Glomerular endothelial cell (primary cell): ENCODE measurements at places on chromosomes 11 and 22. TPM values are rescaled to one million over a fixed set of nuclear protein-coding genes. Genes with fewer than 3 reads are reported as not detected.

- no peak for DNase-seq
Observed at GRCh38 chr11:62539238-62539925, 7.2 kb downstream of the AHNAK start.

Gene CBLIF
- not detected in 2 replicates for total RNA-seq

Gene GSTT2
- 0.41 TPM in 1 of 2 replicates, not detected in the other for total RNA-seq

Gene ADAMTS8
- total RNA-seq = not detected in 2 replicates

Gene FIBIN
- not detected in 2 replicates for total RNA-seq

GRCh38 chr22:19824926-19825339 lies 29.7 kb downstream of the GNB1L start:
- no peak for DNase-seq

Gene OR8D4
- not detected in 2 replicates for total RNA-seq

GRCh38 chr22:37457093-37457893 lies 28.9 kb downstream of the MFNG start:
- DNase-seq = no peak

DNA sequence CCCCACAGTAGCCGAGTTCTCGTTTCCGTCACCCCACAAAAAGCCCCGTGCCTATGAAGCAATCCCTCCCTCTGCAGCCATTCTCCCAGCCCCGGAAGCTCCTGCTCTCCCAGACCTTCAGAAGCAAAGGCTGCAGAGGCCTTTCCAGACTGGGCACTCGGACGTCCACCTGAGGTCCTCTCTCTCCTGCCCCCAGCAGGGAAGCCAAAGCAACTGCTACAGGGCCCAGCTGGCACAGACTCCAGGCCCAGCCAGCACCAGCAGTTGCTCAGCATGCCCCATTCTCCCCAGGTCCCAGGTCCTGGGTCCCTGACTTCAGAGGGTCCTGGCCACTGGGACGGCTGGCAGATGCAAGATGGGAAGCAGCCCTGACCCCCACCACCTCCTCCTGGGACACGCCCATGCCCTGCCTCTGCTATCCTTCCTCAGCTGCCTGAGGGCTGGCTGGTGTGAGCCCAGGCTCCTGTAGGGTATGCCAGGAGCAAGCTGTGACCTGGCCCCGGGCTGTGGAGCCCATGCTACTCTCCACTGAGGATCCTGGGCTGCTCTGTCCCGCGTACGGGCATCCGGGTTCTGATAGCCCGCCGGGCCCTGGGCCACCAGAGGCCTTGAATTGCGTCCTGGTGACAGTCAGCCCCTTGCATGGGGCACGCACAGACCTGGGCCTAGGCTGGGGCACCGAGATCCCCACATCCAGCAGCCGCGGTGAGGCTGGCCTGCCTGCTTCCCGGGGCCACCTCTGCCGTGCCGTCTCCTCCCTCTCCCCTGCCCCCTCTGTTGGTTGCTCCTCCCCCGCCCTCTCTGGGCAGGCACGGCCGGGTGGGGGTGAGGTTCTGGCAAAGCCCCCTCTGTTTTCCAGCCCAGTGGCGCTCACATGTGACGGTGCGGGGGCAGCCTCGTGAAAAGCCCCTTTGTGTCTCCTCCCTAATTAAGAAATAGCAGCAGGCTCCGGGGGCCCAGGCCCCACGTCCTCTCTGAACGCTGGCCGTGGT lies 1310.3 kb downstream of the BRD1 start:
- no peak for DNase-seq

- DNase-seq = no peak
Observed at GRCh38 chr22:40113696-40114095, 64.0 kb upstream of the TNRC6B start.

- DNase-seq = no peak
Observed at GRCh38 chr11:102553835-102554282, 23.3 kb upstream of the MMP7 start.

- DNase-seq = no peak
Observed at GRCh38 chr11:119538753-119539152, 115.8 kb upstream of the THY1 start.

DNA sequence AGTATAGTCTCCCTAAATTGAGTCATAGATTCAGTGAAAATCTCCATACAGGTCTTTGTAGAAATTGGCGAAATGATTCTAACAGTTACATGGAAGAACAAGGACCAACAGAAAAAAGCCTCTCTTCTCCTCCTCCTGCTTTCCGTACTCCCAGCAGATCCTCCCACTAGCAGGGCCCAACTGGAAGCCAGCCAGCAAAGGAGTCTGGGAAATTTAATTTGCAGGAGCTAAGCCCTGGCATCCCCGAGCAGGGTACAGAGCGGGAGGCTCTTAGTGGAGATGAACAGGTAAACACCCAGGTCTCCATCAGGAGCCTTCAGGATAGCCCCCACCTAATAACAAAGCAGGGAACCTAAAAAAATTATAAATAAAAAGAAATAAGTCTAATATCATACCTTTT lies 1473.8 kb downstream of the TBC1D22A start:
- DNase-seq = no peak

Gene BACE1
- total RNA-seq = 24.2 and 27.8 TPM in 2 replicates

- DNase-seq = no peak
Observed at GRCh38 chr11:101863361-101863760, 51.4 kb upstream of the CEP126 start.

DNA sequence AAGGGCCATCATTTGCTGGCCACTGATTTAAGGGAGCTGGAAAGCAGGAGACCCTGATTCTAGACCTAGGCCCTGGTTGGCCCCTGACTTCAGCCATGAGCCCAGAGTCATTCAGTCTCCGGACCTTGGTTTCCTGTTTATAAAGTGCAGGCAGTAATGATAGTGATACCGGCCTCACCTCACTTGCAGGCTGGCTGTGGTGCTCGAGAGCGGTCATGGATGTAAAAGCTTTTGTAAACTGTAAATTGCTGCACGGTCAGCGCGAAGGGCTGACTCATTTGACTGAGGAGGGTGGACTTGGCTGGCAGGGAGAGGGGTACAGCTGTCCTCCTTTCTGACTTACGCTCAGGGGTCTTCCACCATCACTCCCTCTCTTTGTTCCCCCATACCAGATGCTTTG lies 37.4 kb downstream of the FBLN1 start:
- DNase-seq = no peak

- no peak for DNase-seq
Observed at GRCh38 chr11:117881217-117881616, 4.8 kb upstream of the FXYD6 start.

Gene CEND1
- 0.58 and 0.78 TPM in 2 replicates for total RNA-seq

Gene NLRP6
- not detected in 2 replicates for total RNA-seq

- no peak for DNase-seq
Observed at GRCh38 chr11:114049050-114049449, 10.5 kb upstream of the ZBTB16 start.

Gene OR4A47
- total RNA-seq = not detected in 2 replicates

- no peak for DNase-seq
Observed at GRCh38 chr11:1034001-1034400, 2.5 kb downstream of the MUC6 start.

DNA sequence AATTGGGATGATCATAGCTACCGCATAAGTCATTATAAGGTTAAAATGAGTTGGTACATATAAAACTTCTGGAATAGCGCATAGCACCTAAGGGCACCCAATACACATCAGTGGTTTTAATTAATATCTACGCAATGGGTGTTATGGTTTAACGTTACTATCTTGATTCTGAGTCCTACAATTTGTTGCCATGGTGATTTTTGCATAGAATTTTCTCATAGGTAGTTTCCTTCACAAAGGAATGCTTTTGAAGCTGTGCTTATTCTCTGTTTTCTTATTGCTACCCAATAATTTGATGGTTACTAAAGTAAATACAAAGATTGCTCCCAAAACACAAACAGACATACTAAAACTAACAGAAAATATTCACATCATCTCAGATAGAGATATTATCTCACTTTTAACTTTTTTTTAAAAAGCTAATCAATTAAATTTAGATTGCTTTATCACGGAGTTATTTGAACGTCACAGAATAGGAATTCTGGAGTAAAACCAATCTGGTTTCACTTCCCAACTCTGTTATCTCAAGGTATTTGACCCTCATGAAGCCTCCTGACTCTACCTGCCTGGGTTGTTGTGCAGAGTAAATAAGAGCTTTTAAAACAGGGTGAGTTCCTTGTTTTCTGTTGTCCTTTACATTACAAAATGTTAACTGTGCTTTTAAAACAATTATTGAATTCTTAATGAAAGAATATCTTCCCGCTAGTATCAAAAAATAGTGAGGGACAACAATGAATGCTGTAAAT lies 635.5 kb upstream of the CCDC90B start:
- no peak for DNase-seq

DNA sequence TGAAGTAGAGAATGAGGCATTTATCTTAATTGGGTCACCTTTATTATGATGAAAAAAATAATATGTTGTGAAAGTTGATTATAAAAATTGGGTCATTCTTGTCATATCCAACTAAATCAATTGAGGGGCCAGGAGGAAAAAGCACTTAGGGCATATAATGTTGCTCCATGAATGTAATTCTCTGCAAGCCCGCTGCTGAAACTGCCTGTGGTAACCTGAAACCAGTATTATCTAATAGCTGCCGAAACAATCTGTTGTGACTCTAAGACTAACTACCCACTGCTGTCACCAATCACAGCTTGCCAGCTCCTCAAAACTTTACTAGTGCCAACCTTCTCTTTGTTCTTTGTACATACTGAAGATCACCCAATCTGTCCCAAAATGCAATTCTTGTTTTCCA lies 115.8 kb downstream of the ATG16L2 start:
- no peak for DNase-seq

GRCh38 chr11:64485074-64485473 lies 105.9 kb upstream of the SLC22A12 start:
- DNase-seq = no peak

GRCh38 chr11:112042161-112042960 lies 17.2 kb downstream of the DLAT start:
- no peak for DNase-seq

- no peak for DNase-seq
Observed at GRCh38 chr11:68327586-68328370, 15.4 kb downstream of the LRP5 start.

DNA sequence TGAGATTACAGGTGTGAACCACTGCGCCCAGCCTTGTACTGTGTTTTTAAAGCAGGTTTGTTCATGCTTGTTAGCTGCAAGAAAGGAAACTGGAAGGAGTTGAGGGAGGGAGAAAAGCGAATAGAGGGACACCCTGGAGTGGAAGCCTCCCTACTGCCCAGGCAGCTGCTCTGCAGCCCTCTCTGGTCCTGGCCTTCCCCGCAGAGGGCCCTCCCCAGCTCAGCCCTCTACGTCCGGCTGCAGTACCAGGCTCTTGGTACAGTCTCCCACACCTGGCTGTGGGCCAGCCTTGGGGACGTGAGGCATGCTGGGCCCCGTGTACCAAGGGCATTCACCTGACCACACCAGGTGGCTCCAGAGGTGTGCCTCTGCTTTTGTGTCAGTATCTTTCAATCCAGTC lies 70.8 kb downstream of the MED15 start:
- no peak for DNase-seq

Gene RAG2
- total RNA-seq = not detected in 2 replicates

Gene TRIM49
- total RNA-seq = not detected in 2 replicates

DNA sequence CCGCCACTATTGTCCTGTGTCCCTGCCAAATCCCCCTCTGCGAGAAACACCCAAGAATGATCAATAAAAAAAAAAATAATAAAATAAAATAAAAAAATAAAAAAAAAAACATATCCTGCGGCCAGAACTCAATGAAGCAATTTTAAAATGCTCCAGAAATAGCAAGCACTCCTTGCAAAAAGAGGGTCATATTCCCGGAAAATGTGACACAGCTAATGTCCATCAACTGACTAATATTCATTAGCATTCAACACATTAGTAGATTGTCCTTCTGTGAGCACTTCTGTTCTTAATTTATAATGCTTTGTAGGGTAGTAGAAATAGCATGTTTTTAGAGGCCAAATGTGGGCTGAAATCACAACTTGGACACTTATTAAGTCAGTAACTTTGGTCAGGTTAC lies 252.3 kb upstream of the SESN3 start:
- DNase-seq = no peak

DNA sequence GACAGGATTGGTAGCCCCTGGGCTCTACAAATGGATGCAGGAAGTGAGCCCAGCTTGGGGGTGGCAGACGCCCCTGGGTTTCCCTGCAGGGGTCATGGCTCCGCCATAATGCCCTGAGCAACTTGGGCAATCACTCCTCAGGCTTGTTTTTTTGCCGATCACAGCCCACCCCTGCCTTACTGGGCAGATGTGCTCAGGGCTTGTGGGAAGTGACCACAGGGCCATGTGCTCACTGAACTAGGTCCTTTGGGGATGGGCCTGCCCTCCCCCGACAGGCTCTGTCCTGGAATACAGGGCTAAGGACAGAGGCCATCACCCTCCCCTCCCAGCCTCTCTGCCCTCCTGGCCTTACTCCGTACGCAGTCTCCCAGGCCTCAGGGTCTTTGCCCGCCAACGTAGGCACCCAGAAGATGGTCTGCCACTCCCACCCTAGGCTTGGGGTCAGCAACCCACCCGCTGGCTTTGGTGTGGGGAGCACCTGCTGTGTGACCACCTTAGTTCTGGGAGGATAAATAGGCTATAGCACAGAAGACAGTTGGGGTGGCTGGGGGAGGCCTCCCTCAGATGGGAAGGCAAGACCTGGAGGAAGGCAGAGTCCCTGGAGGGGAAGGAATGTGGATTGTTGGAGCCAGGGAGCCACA lies 3.8 kb downstream of the RPLP2 start:
- no peak for DNase-seq

- no peak for DNase-seq
Observed at GRCh38 chr11:62273789-62274275, 3.9 kb downstream of the SCGB2A2 start.

DNA sequence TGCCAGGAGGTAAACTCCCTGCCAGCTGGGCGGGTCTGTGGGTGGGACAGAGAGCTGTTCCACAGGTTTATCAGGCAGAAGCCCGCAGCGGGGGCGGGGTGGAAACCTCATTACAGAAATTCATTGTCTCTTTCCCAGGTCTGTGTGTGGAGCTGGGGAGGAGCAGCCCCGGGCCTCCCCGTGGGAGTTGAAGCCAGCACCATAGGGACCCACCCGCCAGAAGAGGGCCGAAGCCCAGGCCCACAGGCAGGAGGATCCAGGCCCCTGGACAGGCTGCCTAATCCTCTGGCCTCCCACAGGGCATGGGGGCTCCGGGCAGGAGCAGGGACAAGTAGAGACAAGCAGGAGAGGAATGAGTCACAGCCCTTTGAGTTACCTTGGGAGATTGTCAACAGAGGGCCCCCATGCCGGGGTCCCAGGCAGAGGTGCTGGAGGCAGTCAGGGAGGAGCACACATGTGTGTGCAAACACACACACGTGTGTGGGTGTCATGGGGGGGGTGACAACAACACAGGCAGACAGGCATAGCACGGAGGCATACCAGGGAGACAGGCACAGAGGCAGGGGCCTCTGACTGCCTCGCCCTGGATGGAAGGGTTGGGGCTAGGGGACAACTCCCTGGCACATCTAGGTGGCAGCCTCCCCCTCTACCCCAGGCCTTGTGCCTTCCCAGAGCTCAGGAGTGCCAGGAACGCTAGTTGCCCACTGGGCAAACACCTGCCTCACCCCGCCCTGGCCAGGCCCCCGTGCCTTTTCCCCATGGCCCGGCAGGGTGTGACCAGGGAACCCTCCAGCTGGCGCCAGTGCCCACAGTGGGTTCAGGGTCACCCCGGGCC lies 1.4 kb downstream of the CDC42BPG start:
- DNase-seq = no peak

Gene DDB1
- 173 and 184 TPM in 2 replicates for total RNA-seq

GRCh38 chr11:12723421-12724300 lies 49.4 kb downstream of the TEAD1 start:
- DNase-seq = no peak

Gene RHOD
- total RNA-seq = 22.1 and 23.8 TPM in 2 replicates
